ENCODE measurements at places on chromosomes 5 and 9.

- no peak for DNase-seq
Observed at GRCh38 chr5:157471709-157472108, 11.7 kb downstream of the NIPAL4 start.

- no peak for DNase-seq
Observed at GRCh38 chr9:93501406-93501805, 48.0 kb upstream of the FAM120AOS start.

- no peak for DNase-seq
Observed at GRCh38 chr5:167871091-167871490, 420.4 kb upstream of the WWC1 start.

GRCh38 chr5:61026004-61026403 is 81.0 kb downstream of the NDUFAF2 start:
- no peak for DNase-seq

GRCh38 chr5:103466495-103466894 is 96.1 kb downstream of the NUDT12 start:
- DNase-seq: no peak

DNA sequence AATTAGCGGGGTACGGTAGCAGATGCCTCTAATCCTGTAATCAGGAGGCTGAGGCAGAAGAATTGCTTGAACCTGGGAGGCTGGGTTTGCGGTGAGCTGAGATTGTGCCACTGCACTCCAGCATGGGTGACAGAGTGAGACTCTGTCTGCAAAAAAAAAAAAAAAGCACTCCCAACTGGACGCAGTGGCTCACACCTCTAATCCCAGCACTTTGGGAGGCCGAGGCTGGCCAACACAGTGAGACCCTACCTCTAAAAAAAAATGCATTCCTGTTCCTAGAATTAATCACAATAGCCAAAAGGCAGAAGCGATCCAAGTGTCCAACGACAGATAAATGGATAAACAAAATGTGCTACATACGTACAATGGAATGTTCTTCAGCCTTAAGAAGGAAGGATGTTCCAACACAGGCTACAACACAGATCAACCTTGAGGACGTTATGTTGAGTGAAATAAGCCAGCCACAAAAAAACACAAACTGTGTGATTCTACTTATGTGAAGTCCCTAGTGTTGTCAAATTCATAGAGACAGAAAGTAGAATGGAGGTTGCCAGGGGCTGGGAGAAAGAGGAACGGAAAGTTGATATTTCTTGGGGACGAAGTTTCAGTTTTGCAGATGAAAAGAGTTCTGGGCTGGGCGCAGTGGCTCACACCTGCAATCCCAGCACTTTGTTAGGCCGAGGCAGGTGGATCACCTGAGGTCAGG is 13.8 kb downstream of the FAM78A start:
- no peak for DNase-seq

DNA sequence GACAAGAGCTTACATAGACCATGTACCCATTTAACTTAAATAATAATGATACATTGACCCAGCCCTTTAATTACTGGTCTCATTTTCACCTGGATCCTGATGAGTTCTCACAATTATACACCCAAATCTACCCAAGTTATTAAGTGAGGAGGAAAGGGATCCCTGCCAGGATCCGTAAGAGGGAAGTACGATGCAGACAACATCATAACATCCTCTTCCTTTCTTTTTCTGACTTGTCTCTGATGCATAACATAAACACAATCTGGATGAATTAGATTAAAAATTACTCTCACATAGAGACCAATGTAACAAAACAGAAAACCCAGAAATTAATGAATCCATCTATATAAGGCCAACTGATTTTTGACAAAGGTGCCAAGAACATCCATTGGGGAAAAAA is 17.0 kb downstream of the MARCHF3 start:
- no peak for DNase-seq

DNA sequence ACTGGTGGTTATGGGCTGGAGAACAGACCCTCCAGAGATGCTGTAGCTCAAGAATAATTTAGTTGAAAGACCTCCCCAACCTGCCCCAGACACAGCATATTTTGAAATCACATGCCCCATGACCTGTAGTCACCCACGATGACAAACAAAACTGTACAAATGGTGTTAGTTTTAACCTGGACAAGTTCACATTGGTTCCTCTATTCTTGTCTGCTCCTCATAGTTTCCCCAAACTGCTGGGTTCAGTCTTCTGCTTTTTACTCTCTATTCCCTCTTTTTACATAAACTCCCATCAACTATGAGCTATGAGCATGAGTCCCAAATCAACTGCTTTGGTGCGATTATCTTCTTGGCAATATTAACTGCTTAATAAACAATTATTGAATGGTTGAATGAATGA is 365.3 kb upstream of the CLINT1 start:
- no peak for DNase-seq

GRCh38 chr5:147617191-147617606 is 107.3 kb upstream of the DPYSL3 start:
- DNase-seq: no peak

Data from skeletal muscle cell (primary cell).